Hematopoietic multipotent progenitor cell treated with erythropoietin and hydrocortisone succinate and interleukin-3 and kit ligand, for 8 days (in vitro differentiated cells): ENCODE measurements at places on chromosomes 16 and 17.

DNA sequence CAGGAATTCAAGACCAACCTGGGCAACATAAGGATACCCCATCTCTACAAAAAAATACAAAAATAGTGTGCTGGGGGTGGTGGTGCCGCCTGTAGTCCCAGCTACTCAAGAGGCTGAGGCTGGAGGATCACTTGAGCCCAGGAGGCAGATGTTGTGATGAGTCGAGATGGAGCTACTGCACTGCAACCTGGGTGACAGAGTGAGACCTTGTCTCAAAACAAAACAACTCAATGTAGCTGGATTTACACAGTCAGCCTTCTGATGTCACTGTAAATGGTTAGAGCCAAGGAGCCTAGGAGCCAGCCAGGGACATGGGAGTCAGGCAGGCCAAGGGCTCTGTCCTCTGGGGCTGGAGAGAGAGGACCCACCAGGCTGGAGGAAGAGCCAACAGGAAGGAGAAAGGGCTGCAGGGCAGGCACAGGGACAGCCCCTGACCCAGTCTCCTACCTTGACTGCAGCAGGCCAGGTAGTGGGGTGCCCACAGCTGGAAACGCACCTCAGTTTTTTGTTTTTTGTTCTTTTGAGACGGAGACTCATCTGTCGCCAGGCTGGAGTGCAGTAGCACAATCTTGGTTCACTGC is 8.4 kb downstream of the CDIPT start:
- no peak for DNase-seq

- no peak for DNase-seq
These were observed 338.7 kb downstream of the GRIN2A start for GRCh38 chr16:9843424-9844018.

DNA sequence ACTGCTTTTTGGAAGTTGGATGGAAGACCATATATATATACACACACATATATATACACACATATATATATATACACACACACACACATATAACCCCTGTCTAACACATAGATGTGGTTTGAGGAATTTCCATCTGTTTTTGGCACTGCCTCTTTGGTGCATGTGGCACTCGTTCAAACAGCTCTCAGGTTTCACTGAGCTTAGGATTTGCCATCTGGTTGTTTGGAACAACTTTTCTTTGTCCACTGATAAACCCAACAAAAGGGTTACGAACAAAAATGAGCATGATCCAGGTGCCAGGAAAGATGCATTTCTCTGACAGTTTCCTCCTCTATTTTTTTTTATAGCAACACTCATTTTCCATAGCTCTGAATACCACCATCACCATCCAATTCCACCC is 14.6 kb upstream of the KCNJ16 start:
- no peak for DNase-seq

GRCh38 chr17:1764284-1764683 is 2.4 kb downstream of the SERPINF1 start:
- DNase-seq = peak; percentile 82

DNA sequence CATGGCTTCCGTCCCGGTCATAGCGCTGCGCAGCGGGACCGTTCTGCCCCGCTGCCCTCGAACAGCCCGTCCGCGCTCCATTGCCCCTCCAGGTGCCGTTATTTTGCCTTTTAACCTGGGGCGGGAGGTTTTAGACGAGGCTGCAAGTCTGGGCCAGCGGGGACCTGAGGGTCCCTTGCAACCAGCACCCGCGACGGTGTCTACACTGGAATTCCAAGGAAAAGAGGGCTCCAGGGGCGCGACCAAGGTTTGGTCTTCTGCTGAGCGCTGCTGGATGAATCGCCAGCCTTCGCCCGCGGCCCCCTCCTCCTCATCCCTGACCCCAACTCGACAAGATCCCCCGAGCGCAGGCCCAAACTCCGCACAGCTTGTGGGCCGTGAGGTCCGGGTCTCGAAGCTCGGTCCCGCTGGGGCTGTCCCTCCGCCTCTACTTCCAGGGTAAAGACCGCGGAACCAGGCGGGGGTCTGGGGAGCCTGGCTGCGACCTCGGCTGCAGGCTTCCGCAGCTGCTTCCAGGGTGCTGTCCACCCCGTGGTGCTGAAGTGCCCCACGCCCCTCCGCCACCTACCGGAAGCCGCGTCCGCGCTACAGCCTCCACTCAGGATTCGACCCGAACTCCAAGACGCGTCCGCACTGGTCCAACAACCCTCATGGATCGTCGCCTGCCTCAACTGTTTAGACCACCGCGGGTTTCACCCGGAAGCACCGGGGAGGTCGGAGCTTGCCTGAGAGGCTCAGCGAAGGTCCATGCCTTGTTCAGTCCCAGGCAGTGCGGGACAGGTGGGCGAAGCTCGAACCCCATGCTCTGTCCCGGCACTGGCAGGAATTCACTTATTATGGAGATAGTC is 10.1 kb upstream of the CA4 start:
- peak; percentile 66 for DNase-seq

GRCh38 chr17:40821536-40821935 is 878 bp downstream of the KRT10 start:
- no peak for DNase-seq

DNA sequence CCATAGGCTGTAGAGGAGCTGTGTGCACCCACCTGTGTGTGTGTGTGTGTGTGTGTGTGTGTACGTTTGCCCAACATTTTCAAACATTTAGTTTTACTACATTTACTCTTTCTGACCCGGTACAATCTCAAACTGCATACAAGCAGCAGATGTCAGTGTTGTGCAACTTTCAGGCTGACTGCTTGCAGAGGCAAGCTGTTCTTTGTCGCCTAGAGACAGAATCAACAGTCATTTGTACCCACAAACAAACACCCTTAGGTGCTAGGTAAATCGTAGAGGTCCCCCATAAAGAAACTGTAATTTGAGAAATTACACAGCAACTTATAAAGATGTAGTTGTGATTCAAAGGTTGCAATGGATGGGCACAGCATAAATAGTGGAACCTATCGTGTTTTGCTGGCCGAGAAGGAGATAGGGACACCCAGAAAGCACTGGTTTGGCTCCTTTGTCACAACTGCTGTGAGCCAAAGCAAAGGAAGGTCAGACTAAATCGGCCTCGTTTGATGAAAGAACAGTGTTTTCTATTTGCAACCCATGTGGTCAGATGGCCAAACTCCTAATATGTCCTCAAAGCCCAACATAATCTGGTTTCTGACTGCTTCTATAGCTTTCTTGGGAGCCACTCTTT is 478.4 kb downstream of the TOX3 start:
- no peak for DNase-seq

DNA sequence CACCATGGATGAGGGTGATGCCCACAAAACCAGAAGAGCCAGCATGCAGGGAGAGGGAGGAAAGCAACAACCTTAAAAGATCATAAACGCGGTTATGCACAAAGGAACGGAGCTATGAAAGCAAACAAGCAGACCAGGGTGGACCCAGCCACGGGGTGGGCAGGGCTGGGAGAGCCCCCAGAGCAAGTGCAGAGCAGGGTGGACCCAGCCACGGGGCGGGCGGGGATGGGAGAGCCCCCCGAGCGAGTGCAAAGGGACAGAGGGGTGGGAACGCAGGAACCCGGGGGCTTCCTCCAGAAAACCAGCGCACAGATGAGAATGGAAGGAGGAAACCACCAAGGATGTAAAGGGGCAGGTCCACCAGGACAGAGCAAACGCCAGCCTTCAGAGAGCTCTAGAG is 33.2 kb downstream of the CCDC57 start:
- DNase-seq = no peak

- DNase-seq = peak; percentile 26
These were observed 23.8 kb downstream of the CLTC start for GRCh38 chr17:59643159-59644140.
